ENCODE measurements at places on chromosomes 7 and 10.
A peak's percentile ranks its signal among the peaks of the same experiment; 100 is the strongest.

DNA sequence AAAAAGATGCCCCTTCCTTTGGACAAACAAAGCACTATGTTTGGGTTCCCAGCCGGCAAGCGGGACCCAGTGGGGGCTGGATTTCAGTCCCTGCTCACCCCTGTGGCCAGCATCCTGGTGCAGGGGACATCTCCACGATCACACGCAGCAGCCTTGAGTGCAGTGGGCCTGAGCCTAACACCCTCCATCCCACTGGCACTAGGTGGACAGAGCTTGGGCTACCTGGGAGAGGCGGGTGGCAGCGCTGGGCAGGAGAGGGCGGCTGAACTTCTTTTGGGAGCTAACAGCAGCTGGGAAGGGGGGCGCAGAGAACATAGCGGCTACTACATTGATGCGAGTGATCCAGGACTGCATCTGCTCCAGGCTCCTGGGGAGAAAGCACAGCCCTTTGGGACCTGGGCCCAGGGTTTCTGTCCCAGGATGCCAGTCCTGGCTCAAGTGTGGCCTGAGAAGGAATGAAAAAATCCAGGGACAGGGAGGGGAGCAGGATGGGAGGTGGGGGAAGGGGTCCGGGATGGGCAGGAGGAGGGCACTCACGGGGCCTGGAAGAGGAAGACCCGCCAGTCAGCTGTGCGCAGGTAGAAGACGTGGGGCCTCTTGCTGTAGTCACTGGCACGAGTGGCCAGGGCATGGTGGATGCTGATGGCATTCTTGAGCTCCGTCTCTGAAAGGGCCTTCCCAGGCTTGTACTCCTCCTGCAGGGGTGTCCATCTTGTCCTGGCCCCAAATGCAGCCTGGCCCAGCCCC, 9.0 kb downstream of the NFKB2 start:
- no peak for DNase-seq

GRCh38 chr7:6271060-6271658, 1.3 kb downstream of the CYTH3 start:
- peak; percentile 54 for DNase-seq

DNA sequence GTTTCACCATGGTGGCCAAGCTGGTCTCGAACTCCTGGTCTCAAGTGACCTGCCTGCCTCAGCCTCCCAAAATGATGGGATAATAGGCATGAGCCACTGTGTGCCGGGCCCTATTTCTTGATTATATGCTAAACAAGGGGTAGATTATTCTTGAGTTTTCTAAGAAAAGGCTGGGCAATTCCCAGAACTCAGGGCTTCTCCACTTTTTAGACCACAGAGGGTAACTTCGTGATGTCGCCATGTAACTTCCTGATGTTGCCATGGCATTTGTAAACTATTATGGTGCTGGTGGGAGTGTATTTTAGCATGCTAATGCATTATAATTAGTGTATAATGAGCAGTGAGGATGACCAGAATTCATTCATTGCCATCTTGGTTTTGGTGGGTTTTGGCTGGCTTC, 35.8 kb downstream of the OTUD1 start:
- DNase-seq, result no peak

DNA sequence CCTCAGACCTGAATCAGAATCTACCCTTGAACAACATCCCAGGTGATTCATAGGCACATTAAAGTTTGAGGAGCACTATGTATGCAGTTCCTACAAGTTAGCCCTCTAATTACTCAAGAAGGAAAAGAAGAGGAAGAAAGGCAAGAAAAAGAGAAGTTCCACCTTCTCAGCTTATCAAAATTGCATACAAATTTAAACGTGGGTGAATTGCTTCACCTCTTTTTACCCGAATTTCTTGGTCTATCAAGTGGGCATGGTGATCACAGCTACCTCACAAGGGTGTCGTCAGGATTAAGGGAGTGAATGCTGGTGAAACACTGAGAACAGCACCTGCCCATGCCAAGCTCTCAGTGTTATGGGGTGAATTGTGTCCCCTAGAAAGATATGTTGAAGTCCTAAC, 43.8 kb upstream of the PAPSS2 start:
- no peak for DNase-seq

- no peak for DNase-seq
These were observed 353.4 kb downstream of the TNS3 start for GRCh38 chr7:47228386-47229014.

Data from LoVo (cell line).